ENCODE measurements at places on chromosomes 13 and 19. TPM values are rescaled to one million over a fixed set of nuclear protein-coding genes. Genes with fewer than 3 reads are reported as not detected.

The KLK3 gene
- total RNA-seq, result not detected

The SRRM5 gene
- total RNA-seq, result not detected

The FFAR3 gene
- not detected for total RNA-seq

The TYROBP gene
- total RNA-seq, result not detected

The RPS19 gene
- total RNA-seq, result 1,861 TPM

The DNAAF3 gene
- 2.8 TPM for total RNA-seq

The SELENOV gene
- total RNA-seq, result not detected

The OR7A5 gene
- total RNA-seq, result 0.79 TPM

The ICAM4 gene
- not detected for total RNA-seq

- DNase-seq, result no peak
Observed at GRCh38 chr13:111401151-111401550, 80.7 kb downstream of the TEX29 start.

- DNase-seq, result no peak
Observed at GRCh38 chr13:90055121-90055520, 1292.4 kb upstream of the MIR17HG start.

- DNase-seq, result peak; percentile 37
Observed at GRCh38 chr19:6412447-6413091, 12.0 kb downstream of the KHSRP start.

DNA sequence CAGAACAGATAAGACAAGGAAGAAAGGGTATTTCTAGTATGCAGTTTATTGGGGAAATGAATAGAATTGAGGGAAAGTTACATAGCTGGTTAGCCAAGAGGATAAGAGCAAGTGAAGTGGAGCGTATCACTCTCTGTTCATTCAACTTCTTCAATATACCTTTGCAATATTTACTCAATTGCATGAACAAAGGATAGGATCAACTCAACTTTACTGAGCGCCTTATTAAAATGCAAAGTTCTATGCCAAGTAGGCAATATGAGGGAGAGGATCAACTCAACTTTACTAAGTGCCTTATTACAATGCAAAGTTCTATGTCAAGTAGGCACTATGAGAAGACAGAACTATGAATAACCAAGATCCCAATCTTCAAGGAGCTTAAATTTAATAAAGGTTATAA is 43.9 kb downstream of the ZC3H13 start:
- DNase-seq, result no peak

DNA sequence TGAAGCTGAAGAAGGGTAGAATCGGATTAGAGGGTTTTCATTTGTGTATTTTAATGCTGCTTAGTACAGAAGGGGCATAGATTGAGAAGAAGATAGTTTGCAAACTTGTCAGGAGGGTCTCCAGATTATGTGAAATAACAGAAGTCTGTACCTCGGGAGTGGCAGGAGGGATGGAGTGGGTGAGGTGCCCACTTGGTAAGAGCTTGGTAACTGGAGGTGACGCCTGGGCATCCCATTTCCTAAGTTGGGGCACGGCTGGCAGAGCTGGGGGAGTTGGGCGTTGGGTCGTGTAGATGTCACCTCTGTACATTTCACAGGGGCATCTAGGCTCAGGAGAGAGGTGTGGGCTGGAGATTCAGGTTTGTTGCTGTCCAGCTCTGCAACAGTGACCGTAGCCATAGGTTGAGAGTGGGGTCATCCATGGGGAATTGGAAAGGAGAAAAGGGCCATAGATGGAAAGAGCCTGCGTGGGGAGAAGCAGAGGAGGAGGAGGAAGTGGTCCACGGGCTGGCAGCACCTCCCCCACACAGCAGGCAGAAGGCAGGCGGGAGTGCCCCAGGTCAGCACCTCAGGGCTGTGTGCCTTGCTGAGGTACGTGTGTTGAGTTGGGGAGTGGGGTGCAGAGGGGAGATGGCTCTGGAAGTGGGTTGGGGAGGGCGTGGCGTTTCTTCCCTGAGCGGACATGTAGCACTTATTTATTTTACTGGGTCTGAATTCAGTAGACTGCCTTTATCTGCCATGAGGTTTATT is 31.2 kb downstream of the MPHOSPH8 start:
- DNase-seq, result no peak

DNA sequence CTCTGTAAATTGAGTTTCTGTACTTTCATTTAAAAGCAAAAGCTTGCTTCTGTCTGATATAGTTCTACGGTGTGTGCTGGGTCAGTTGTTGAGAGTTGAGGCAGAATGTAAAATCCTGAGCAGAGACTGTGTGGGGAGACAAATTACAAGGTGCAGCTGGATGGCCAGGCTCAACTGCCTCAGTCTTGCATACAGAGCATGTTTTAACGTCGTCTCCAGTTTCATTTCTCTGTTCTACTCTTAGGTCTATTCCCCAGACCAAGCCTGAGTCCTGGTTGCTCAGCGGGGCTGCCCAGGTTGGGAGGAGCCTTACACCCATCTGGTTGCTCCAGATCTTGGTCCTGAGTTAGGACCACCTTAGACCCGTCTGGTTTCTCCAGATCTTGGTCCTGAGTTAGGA is 54.4 kb upstream of the MEDAG start:
- DNase-seq, result no peak

DNA sequence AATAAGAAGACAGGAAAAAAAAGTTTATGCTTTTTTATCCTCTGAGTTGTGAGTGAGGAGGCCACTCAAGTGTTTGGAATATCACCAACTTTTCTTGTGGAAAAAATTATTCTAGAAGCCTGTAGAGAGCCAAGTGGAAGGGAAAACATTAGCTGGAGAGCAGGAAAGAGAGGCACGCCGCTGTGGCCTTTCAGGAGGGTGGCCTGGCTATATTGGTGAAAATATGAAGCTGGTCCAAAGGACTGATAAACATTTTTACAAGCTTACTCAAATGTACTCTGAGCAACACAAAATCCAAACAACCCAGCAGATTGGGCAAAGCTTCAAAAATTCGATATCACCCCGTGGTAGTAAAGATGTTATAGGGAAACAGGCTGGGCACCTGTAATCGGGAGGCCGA is 2.3 kb upstream of the EIF3G start:
- no peak for DNase-seq

GRCh38 chr13:66154976-66155375 is 1075.2 kb downstream of the PCDH9 start:
- no peak for DNase-seq

GRCh38 chr13:70237131-70237530 is 128.9 kb upstream of the KLHL1 start:
- no peak for DNase-seq

DNA sequence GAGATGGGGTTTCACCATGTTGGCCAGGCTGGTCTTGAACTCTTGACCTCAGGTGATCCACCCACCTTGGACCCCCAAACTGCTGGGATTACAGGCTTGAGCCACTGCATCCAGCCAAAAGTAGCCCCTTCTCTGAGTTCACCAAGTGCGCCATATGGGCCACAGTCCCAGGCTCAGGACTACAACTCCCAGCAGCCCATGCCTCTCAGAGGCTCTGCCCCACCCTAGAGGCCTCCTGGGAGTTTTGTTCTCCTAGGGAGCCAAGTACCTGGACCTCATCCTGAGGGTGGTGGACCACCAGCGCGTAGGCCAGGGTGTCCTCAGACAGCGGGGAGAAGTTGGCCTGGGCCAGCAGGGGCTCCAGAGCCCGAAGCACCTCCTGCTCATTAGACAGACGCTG is 18.8 kb downstream of the TMEM143 start:
- peak; percentile 35 for DNase-seq

GRCh38 chr13:29801737-29802305 is 48.6 kb downstream of the UBL3 start:
- DNase-seq, result peak; percentile 37

DNA sequence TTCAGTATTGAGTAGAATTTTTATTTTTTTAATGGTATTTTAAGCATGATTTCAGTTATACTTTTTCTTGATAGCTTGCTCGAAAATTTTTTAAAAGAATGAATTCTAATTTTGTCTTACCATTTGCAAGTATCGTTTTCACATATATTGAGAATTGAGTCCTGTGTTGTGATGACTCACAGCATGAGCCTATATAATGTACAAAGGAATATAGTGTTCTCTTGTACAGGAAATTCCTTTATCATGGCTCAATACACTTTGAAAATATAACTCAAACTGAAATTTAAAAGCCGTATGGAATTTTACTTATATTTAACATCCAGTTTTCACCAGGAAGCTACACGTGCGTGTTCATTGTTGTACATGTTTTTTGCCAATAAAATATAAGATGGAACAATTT is 161.1 kb upstream of the TMTC4 start:
- peak; percentile 44 for DNase-seq

- DNase-seq, result no peak
Observed at GRCh38 chr13:106680796-106681472, 113.0 kb upstream of the ARGLU1 start.

DNA sequence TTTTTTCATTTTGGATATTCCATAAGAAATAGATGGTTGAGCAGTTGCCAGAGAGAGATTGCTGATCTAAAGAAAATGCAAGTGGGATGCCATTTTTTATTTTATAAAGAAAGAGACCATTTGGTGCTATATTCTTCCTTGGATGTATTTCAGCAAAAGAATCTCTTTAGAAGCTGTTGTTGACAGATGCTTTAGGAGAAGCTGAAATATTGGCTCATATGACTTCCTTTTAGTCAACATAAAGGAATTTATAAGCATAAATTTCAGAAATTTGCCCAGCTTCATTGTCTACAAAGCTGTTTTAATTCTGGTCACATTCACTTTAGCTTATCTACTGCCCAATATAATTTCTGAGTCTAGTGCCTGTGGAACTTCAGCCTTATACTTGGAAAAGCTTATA is 36.9 kb downstream of the POLR1D start:
- DNase-seq, result no peak

DNA sequence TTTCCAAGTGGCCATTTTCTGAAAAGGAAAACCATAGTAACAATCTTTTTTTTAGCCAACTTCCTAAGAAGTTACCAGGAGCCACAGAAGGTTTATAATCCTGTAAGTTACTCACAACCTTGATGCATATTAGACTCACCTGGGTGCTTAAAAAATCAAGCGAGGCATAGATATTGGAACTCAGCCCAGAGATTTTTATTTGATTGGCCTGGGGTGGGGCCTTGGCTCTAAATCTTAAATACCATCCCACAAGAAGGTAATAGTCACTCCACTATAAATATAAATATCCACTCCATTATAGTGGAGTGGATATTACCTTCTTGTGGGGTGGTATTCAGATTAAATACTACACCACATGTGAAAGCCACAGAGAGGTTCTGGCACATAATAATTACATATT is 429.6 kb downstream of the RFC3 start:
- DNase-seq, result no peak

DNA sequence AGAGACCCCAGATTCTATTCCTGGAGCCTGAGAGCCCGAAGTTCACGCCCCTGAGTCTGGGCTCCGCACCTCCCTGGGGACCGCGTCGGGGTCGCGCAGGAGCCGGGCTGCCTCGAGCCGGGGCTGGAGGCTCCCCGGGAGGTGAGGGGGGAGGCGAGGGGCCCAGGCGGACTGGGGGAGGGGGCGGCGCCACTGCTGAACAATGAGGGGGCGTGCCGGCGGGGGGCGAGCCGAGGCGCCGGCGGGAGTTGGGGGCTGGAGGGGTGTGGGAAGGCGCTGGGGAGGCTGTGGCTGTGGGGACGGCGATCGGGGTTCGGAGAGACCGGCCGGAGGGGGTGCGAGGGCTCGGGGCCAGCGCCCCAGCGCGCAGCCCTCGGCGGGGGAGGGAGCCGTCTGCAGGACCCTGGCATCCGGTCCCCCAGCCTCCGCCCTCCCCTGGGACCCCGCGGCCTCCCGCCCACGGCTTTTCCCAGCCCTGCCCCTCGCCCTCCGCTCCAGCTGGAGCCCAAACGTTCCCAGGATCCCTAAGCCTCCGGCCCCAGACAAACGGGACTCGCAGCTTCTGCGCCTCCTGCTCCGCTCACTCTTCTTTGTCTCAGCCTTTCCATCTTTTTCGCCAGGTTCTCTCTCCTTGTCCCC is 922 bp downstream of the PLEKHG2 start:
- DNase-seq, result no peak

DNA sequence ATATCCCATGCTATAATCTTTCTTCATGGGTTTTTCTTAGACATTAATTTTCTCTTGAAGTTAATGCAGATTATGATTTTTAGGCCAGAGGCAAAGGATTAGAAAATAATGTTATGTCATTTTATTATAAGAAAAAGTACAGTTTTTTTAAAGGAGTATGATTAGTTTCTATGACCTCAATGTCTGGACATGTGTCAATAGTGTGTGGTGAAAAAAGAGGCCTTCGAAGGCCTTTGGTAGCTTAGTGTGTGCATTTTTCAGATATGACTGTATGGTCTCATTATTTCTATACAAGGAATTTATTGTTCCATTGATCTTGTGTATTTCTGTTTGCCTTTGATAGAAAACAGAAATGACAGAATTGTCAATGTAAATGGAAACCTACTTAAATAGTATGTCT is 195.6 kb downstream of the GPC5 start:
- peak; percentile 42 for DNase-seq

DNA sequence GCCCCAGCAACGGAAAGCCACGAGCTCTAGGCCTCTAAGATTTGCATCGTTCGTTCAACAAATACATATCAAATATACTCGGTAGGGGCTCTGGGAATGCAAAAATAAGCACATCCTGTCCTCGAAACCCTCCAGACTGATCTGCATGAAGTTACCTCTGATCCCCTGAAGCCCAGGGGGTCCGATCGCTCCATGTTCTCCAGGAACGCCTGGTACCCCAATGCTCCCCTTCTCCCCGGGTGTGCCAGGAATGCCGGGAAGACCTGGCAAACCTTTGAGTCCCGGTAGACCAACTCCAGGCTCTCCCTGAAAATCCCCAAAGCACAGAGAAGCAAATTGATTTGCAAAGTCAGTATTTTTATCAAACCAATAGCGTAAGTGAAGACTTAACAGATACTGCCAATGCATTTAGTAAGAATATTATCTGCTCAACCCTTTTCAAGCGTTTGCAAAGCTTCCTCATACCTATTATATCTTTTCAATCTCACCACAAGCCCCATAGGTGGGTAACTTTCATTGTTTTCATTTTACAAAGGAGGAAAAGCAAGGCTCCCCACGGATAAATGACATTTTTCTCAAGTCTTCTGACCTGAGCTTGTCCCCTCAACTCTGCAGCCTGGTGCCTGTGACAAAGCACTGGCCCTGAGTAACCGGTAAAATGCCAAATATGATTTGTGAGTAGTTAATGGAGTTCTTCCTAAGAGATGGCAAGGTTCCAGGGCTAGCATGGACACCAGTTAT is 127.7 kb downstream of the COL4A1 start:
- DNase-seq, result no peak

DNA sequence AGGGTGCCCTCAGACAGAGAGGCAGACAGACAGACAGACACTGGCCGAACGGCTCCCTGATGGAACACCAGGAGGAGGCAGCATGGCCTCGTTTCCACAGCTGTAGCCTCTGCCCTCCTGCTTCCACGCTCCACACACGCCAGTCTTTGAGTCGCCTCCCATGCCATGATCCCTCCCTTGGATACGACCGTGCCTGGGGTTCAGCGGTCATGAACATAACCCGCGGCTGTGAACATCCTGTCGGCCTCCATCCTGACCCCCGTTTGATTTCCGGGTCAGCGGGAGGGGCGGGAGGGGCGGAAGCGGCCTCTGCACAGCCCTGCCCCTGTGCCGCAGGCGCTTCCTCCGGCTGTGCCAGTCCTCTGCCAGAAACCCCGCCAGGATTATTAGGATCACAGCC is 23.4 kb downstream of the GP6 start:
- no peak for DNase-seq

Data from SK-MEL-5 (cell line).